Inflammatory macrophage (primary cell): ENCODE measurements at places on chromosomes 7 and 10.
A peak's percentile ranks its signal among the peaks of the same experiment; 100 is the strongest.

DNA sequence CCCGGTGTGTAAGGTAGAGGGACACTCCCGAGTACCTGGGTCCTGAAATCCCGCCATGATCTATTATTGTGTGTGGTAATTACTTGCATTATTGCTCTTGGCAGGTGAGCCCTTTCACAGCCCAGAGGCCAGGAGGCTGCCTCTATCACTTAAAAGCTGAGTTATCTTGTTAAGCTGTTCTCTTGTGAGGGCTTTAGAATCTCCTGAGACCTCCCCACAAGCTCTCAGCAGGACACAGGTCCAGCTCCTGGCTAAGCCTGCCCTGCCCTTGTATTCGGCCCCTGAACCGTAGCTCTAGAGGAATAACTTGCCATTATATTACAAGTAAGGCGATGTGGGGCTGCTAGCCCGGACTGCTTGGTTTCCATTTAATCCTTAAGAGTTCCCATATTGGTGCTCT is 13.9 kb downstream of the SND1 start:
- DNase-seq: no peak

- DNase-seq: no peak
Measured at GRCh38 chr7:158689488-158689887, 15.1 kb downstream of the NCAPG2 start.

DNA sequence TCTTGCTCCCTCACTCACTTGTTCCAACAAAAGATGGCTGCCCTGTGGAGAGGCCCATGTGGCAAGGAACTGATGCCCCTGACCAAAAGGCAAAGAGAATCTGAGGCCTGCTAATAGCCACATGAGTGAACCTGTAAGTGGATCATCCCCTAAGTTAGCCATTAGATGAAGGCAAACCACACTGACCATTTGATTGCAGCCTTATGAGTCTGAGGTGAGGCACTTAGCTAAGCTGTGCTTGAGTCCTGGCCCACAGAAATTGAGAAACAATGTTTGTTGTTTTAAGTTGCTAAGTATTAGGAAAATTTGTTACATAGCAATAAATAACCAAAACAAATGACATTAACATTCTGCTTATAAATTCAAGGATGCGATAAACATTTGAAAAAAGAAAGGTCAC is 100.1 kb upstream of the BET1 start:
- DNase-seq: no peak

GRCh38 chr7:150955519-150956394 is 22.4 kb downstream of the KCNH2 start:
- no peak for DNase-seq

GRCh38 chr7:153472516-153472915 is 579.7 kb upstream of the DPP6 start:
- DNase-seq: no peak

DNA sequence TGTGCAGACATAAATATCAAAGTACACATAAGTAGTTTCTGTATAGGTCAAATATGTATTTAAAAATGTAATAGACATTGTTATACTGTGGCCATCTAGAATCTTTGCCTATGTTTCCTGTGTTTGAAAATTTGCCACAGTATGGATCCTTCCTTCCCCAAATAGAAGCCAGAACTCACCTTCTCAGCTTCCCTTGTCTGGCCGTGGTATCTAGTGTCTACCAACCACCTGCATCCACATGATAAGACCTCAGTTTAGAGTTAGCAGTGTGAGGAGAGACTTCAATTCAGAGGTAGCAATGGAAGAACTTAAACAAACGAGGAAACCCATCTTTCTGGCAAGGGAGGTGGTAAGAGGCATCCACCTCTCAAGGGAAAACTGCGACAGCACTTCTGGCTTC is 4.9 kb downstream of the TRDMT1 start:
- DNase-seq: no peak

GRCh38 chr10:27998178-27998953 is 513 bp downstream of the ODAD2 start:
- peak; percentile 11 for DNase-seq

DNA sequence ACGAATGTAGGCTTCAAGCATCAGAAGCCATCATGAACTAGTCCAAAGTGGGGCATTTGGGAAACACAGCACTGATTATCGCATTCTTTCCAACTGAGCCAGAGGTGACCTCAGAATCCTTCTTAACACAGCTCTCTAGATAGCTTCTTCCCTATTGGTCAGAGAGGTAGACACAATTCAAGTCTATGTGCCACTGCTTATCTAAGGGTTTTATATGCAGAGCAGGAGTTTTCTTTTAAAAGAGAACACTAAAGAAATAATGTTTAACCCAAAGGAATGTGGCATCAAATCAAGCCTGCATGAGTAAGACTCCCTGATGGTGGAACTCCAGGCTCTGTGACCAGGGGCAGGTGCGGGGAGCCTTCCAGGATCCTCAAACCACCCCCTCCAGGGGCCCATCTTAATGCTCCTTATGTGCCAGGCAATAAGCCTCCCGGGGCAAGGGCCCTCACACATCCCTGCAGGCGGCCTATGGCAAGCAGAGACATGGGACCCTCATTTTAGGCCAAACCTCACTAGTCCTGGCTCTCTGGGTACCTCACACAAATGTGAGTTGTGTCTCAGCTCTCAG is 13.8 kb downstream of the HSPA12A start:
- DNase-seq: no peak

DNA sequence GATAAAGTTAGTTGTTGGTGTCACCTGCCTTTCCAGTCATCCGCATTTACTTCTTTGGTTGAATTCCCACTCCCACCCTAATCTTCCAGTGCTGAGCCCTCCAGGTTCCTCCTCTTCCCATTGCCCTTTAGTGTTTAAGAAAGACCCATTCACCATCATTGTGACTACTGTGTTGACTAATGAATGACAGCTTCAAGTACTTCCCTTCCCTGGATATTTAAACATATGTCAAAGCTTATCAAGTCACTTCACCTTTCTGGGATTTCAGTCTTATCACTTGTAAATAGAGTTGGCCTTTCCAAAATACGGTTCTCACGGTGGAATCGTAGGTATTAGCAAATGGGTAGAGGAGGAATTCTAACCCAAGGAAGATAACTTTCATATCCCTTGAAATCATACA is 201.6 kb upstream of the SVIL start:
- no peak for DNase-seq

- DNase-seq: no peak
Measured at GRCh38 chr7:50533866-50534265, 31.3 kb downstream of the DDC start.

- no peak for DNase-seq
Measured at GRCh38 chr7:19110776-19111175, 6.7 kb downstream of the TWIST1 start.

- no peak for DNase-seq
Measured at GRCh38 chr10:120548210-120548609, 91.2 kb downstream of the PLPP4 start.

DNA sequence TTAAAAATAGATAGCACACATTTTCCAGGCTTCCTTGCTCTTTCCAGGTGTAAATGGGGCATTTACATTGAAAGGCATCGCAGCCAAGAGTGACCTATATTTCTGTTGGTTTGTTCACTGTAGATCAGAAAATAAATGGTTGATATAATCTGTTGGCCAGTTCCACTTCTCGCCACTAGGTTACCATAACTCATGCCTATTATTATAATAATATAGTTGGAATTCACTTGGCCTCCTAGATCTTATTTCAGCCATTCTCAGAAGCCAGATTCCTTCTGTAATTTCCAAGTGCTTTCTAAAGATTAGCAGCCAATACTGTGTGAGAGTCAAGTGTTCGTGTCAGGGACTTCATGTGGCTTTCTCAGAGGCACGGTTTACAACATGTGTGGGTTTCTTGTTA is 179.5 kb downstream of the DNAH11 start:
- no peak for DNase-seq

- DNase-seq: no peak
Measured at GRCh38 chr10:60948851-60949250, 4.9 kb upstream of the RHOBTB1 start.

DNA sequence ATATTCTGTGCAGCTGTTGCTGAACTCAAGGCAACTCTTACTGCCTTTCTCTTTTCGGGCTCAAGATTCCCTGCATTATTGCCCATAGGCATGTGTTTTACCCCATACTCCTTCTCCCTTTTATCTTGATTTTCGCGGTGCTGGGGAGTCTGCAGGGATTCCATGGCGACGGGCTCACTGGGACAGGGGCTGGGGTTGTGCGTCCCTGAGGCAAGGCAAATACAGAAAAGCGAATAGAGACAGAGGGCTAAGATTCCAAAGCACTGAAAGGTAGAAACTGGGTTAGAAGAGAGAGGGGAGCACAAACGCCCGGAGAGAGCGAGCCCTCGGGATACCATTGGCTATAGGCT is 519 bp upstream of the RPP38 start:
- DNase-seq: no peak

DNA sequence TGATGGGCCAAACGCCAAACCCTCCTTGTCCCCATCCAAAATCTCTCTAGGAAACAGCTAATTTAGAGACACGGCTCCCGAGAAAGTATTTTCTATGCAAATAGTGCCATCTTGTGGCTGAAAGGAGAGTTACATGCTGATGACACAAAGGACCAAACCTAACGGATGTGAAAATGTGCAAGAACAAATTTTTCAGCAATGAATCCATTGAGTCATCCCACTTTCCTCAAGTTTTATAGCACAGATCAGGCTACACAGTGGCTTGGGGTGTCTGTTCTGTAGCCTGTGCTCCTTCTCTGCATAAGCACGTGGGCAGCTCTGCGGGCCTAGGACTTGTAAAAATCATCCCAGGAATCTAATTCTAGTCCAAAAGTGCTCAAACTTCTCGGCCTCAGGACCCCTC is 154.8 kb upstream of the PRR15 start:
- peak; percentile 73 for DNase-seq

DNA sequence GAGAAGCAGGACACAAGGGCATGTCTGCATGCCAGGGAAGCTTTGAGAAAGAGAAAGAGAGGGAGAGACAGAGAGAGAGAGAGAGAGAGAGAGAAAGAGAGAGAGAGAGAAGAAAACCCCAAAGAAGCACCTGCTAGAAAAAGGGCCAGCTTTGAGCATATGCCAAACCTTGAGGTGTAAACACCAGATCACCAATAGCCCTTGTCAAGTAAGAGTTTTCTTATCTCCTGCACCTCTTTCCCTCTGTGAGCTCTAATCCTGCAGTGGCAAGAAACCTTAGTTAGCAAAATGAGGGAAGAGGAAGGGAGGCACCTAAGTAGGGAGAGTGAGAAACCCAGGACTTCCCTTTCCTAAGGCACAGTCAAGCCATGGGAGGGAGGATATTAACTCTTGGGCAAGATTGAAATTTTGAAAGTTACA is 11.3 kb upstream of the TRDMT1 start:
- DNase-seq: peak; percentile 93

DNA sequence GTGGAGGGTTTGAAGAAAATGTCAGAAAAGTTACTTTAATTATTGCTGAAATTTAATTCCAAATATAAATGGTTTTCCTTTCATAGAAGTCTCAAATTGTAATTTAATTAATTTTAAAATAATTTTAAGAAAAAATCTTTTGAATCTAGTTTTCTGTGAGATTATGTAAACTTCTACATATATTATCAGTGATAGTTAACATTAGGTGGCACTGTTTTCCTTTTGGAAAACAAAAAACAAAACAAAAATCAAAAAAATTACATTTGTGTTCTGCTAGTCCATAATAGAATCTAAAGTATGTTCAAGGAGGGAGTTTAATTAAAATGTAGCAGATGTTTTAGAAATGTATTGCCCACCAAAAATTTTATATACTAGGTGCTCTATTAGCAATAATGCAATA is 1456.7 kb downstream of the REEP3 start:
- no peak for DNase-seq
